Right hindlimb (tissue), 1 donor: ENCODE measurements at places on chromosomes 5 and 9.

DNA sequence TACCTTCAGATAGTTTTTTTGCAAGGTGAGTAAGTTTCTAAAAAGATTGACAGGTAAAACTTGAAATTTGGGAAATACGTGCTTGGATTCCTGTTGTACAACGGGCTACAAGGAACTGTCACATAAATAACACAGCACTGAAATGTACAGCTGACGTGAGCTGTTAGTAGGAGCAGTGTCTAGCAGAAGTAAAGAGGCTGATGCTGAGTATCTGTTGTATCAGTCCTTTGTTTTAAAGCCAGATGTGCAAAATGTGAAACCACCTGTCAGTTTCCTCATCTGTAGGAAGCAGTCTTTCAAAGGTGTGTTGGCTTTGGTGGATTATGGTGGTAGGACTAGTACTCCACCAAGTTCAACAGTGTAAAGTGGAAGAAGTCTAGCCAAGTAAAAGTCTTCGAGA lies 122.3 kb downstream of the EFNA5 start:
- DNase-seq: no peak

- no peak for DNase-seq
Measured at GRCh38 chr5:141867139-141867538, 11.1 kb downstream of the PCDH1 start.

GRCh38 chr5:81171769-81172168 lies 61.4 kb upstream of the CKMT2 start:
- no peak for DNase-seq

GRCh38 chr5:8895599-8895998 lies 650.3 kb downstream of the SEMA5A start:
- DNase-seq: no peak

DNA sequence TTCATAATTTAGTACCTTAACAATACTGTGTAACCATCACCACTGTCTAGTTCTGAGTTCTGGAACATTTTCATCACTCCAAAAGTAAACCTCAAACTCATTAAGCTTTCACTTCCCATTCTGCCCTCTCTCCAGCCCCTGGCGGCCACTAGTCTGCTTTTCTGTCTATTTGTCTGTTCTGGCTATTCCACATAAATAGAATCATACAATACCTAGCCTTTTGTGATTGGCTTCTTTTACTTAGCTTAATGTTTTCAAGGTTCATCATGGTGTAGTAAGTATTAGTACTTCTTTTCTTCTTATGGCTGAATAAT lies 138.7 kb downstream of the RAPGEF6 start:
- DNase-seq: no peak

- DNase-seq: no peak
Measured at GRCh38 chr5:14695152-14695551, 30.6 kb downstream of the OTULIN start.

GRCh38 chr5:95843733-95844223 lies 21.3 kb upstream of the GLRX start:
- no peak for DNase-seq

- no peak for DNase-seq
Measured at GRCh38 chr9:34896112-34896511, 62.0 kb upstream of the PHF24 start.

- DNase-seq: no peak
Measured at GRCh38 chr9:72753266-72753893, 199.5 kb downstream of the ALDH1A1 start.

GRCh38 chr9:121620777-121621449 lies 30.5 kb upstream of the DAB2IP start:
- no peak for DNase-seq

GRCh38 chr5:57396701-57397100 lies 85.9 kb downstream of the ACTBL2 start:
- no peak for DNase-seq

- DNase-seq: no peak
Measured at GRCh38 chr5:99368726-99369125, 439.9 kb upstream of the CHD1 start.

GRCh38 chr9:135707252-135708138 lies 5.5 kb downstream of the KCNT1 start:
- DNase-seq: no peak

GRCh38 chr5:73311291-73312110 lies 137.1 kb downstream of the FOXD1 start:
- DNase-seq: peak; percentile 70

- no peak for DNase-seq
Measured at GRCh38 chr9:137665697-137666512, 47.1 kb downstream of the EHMT1 start.

GRCh38 chr5:159469496-159470372 lies 139.4 kb upstream of the IL12B start:
- no peak for DNase-seq

- DNase-seq: no peak
Measured at GRCh38 chr5:169791251-169791650, 154.2 kb downstream of the DOCK2 start.

GRCh38 chr5:56588636-56589480 lies 226.5 kb upstream of the MAP3K1 start:
- DNase-seq: peak; percentile 89

DNA sequence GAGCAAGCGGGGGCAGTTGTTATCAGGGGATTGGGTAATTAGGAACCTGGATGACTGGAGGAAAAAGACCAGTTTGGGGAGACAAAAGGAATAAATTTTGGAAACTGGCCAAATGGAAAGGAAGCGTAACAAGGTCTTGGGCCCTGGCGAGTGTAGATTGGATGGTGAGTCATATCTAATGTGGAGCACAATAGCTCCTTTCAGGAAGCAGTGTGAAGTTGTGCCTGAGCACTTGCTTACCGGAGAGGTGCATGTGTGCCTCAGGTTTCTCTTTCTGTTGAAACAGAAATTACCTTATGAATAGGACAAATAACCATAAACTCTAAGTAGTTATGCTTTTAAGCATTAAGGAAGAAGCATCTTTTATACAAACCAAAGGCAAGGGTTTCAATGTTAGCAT lies 176.4 kb downstream of the KIF4B start:
- DNase-seq: no peak

DNA sequence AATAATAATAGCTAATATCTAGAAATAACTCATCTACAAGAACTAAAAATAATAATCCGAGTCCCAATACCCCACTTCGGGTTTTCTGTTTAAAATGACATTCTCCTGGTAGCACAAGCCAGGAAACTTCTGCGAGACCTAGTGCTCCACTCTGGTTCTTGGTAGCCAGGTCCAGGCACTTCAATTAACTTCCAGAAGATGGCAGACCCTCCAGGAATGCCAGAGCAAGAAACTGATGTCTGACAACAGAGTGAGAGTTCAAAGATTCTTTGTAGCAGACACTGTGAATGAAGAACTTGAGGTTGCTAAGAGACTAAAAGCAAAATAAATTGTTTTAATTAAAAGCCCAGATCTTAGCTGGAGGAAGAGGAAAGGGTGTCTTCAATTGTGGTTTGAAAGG lies 1963.3 kb upstream of the CDH9 start:
- no peak for DNase-seq

GRCh38 chr9:78973907-78974306 lies 597.9 kb upstream of the TLE4 start:
- DNase-seq: no peak

DNA sequence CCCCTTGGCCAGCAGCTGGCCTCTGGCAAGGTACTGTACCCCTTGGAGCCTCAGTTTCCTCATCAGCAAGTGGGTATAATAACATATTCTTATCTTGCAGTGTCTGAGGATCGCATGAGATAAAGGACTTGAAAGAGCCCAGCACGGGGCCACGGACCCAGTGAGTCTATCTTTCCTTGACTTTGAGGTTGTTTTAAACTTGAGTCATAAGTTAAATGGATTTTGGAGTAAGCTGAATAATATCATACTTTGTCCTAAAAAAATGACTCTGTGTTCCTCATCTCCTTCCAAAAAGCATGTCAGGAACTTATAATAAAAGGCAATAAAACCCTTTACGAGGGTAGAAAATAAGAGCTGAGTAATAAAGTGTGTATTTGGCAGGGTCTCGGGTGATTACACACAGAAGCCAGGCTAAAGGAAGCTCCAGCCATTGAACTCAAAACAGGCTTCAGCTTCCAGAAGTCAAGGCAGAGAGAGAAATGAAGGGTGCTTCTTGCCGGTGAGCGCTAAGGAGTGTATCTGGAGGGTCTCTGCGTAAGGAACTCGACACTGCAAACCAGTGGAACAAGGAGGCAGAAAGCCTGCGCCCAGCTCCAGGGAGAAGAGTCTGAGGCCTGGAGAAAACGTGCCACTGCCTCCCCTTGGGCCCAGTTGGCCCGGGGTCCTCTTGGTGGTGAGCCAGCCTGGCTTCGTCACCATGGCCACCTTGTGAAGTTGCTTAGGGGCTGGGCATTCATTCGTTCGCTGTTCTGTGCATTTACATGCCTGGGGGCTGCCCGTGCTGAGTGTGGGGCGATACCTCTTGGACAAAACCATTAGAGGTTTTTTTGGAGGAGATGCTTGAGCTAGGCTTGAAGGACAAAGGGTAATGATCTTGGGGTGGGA lies 72.4 kb upstream of the PHYKPL start:
- DNase-seq: peak; percentile 26

- DNase-seq: no peak
Measured at GRCh38 chr5:25995209-25995608, 1043.2 kb downstream of the CDH9 start.

DNA sequence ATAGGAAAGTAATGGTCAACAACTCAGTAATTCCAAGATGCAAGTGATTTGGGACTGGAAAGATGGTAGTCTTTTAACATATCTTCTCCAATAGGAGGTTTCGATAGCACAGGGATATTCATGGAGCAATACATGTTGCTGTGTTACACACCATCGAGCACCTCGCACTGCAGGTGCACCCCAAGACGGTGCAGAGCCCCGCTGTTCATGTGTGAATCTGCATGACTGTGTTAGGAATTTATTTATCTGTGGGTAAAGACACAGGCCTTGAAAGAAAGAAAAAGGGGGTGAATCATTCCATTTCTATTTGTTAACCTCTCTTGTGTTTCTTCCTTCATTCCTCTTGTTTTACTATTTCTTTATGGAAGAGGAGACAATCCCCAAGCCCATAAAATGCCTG lies 217.1 kb downstream of the EBF1 start:
- no peak for DNase-seq

DNA sequence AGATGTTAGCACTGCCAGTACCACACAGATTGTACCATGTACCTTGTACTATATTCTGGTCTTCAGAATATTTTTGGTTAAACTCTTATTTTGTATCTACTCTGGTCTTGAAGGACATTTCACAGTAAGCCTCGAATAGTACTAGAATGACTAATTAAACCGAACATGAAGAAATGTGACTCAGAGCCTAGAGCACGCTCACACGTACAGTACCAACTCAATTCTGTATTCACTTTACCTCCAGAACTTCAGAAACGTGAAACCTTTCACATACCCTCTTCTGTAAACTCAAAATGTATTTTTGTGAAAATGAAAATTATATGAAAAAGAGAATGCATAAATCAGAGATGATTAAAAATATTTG lies 112.8 kb downstream of the MVB12B start:
- DNase-seq: no peak

DNA sequence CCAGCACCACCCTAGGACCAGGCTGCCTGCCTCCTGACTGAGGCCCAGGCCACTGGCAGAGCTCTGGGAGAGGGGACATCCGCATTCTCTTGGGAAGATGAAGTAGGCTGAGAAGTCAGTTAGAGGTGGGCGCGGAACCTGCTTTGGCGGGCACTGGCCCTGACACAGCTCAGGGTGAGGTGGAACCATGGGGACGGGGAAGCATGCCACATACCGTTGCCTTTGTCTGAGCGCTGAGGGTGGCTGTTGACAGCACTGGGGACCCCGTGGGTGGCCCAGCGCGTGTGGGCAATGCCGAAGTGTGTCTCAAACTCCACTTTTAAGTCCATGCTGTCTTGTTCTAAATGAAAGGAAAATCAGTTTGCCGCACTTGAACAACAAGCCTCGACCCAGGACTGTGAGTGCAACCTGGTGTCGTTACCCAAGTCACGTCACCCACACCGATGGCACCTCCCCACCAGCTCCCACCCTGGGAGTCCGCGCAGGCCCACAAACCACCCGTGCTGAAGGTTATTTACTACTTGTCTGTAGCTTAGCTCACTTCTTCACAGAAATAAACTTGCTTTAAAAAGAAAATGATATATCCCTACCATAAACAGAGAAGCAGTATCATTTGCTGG lies 17.4 kb downstream of the GFPT2 start:
- DNase-seq: peak; percentile 12

- peak; percentile 4 for DNase-seq
Measured at GRCh38 chr9:107588393-107588792, 98.8 kb upstream of the KLF4 start.

- DNase-seq: no peak
Measured at GRCh38 chr9:120360046-120360445, 219.9 kb downstream of the CDK5RAP2 start.

GRCh38 chr5:10275991-10276390 lies 25.9 kb downstream of the CCT5 start:
- DNase-seq: no peak

GRCh38 chr9:118563677-118564076 lies 805.6 kb downstream of the BRINP1 start:
- no peak for DNase-seq

DNA sequence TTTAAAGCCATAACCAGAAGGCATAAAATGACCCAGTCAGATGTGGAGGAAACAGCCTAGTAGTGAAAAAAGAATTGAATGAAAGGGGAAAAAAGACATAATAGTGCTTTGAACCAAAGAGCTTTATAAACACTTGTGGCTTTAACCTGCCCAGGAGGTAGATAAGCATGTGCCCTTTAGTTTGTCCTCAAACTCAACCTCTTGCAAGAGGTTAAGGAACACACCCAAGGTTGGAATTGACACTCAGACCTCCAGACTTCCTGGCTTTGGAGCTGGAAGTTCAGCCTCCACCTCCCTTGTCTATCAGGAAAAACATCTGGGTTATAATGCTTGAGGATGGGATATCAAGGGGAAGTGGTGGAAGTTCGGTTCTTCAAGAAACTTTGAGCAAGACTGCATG lies 16.3 kb downstream of the NDUFA8 start:
- no peak for DNase-seq

GRCh38 chr9:110626101-110626829 lies 42.3 kb upstream of the MUSK start:
- DNase-seq: no peak

DNA sequence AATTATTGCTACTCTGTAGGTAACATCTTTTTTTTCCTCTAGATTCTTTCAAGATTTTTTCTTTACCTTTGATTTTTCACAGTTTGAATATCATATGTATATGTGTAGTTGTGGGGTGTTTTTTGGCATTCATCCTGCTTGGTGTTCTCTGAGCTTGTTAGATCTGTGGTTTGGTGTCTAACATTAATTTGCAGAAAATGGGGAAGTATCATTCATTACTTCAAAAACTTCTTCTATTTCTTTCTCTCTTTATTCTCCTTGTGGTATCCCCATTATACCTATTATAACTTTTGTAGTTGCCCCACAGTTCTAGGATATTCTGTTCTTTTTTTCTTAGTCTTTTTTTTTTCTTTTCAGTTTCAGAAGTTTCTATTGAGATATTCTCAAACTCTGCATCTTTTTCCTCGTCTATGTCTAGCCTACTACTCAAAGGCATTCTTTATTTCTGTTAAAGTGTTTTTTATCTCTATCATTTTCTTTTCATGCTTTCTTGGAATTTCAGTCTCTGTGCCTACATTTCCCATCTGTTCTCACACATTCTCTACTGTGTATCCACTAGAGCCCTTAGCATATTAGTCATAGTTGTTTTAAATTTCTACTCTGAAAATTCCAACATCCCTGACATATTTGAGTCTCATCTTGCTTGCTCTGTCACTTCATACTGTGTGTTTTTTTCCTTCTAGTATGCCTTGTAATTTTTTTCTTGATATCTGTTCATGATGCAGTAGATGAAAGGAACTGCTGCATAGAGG lies 60.1 kb upstream of the GNA14 start:
- no peak for DNase-seq
